Left lung (tissue), 14 donors: ENCODE measurements at places on chromosomes 1 and 21. TPM values are rescaled to one million over a fixed set of nuclear protein-coding genes. Genes with fewer than 3 reads are reported as not detected.
A peak's percentile ranks its signal among the peaks of the same experiment; 100 is the strongest.

DNA sequence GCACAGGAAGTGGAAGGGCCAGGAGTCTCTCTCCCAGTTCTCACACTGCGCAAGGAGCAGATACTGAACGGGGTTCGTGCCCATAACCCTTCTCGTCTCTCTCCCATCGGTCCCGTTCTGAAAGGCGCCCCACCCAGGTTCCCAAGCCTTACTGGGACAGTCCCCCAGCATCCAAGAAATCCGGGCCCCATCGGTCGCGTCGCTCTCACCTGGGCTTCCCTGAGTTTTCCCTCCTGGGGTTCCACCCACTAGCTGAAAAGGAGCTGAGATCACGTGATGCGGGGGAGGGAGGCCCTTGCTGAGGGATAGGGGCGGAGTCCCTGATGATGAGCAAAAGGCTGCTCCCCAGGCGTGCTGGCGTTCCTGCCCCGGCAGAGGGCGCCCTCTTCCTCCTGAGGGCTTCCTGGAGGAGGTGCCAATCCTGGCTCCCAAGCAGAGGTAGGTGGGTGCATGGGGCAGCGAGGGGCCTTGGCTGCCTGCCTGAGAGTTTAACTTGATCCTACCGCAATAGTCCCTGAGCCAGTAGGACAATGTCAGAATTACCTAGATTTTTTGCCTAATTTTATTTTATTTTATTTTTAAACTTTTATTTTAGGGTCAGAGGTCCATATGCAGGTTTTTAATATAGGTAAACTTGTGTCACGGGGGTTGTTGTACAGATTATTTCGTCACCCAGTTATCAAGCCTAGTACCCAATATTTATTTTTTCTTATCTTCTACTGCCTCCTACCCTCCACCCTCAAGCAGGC lies at the start of gene SPOCD1:
TSS of gene SPOCD1 (minus strand) at position 271 of the 749 bp plus-strand sequence. CDS start 689 bp downstream, outside the sequence.
- no peak for DNase-seq

GRCh38 chr21:16578912-16579311 lies 849.1 kb downstream of the USP25 start:
- DNase-seq, result no peak

DNA sequence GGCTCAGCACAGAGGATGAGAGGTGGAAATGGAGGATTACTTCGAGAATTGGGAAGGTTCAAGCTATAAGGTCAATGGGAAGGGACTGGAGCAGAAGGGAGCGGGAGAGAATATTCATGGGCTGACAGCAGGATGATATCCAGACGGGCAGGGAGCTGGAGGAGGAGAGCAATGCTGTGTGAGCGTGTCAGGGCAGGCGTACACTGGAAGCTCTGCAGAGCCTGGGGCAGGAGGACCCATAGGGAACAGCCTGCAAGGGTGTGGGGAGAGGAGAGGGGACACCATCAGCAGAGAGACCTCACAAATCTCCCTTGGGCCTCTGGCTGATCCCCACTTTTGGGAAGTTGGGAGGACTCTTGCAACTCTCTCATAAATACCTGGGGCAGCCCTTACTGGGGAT lies 13.7 kb downstream of the CSF1 start:
- no peak for DNase-seq

DNA sequence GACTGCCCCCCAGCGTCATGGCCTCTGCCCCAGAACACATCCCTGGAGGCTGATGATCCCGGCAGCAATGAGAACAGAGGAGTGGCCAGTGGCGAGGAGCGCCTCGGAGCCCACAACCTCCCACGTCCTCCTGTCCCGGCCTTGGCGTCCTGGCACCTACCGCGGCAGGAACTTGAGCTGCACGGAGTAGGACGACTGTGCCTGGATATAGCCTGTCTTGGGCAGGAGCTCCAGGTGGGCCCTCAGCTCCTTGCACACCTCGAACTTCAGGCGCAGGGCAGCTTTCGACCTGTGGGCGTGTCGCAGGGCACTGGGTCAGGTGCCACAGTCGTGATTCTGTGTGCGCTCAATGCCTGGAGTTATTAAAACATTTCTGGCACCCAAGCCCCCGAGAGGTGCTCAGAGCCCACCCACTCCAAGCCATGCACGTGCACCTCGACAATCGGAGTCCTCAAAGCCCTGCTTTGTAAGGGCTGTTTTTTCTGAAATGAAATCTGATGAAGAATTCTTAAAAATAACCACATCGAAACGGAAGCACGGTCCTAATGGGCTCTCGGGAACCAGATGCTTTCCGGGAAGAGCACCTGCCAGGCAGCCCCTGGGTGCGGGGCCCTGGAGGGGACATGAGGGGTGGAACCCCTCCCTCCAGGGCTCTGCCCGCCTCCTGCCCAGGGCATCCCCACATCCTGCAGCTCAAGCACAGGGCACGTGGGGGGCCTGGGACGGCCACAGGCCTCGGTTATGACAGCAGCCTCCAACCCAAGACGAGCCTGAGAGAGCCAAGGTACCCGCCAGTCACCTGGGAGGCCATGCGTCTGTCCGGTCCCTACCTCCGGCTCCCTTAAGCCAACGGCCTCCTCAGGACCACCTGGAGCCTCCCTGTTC lies 23.0 kb upstream of the TMEM52 start:
- no peak for DNase-seq

DNA sequence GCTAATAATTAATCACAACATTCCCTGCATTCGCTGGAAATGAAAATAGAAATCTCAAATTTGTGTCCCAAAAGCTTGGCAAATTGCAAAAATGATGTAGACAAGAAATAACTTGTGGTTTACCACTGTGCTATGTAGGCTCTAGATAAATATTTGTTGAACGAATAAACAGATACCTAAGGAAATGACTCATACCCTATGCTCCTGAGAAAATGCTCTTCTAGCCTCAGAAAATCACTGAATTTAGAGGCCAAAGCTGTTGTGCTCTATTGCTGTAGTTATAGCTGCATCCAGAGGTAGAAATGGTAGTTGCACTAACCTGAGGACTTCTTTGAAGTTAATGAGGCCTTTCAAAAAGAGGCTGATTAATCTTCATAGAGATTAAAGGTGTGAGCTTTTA lies 142.0 kb upstream of the ZNHIT6 start:
- DNase-seq, result no peak

GRCh38 chr1:226526801-226527595 lies 21.6 kb upstream of the STUM start:
- DNase-seq, result no peak

DNA sequence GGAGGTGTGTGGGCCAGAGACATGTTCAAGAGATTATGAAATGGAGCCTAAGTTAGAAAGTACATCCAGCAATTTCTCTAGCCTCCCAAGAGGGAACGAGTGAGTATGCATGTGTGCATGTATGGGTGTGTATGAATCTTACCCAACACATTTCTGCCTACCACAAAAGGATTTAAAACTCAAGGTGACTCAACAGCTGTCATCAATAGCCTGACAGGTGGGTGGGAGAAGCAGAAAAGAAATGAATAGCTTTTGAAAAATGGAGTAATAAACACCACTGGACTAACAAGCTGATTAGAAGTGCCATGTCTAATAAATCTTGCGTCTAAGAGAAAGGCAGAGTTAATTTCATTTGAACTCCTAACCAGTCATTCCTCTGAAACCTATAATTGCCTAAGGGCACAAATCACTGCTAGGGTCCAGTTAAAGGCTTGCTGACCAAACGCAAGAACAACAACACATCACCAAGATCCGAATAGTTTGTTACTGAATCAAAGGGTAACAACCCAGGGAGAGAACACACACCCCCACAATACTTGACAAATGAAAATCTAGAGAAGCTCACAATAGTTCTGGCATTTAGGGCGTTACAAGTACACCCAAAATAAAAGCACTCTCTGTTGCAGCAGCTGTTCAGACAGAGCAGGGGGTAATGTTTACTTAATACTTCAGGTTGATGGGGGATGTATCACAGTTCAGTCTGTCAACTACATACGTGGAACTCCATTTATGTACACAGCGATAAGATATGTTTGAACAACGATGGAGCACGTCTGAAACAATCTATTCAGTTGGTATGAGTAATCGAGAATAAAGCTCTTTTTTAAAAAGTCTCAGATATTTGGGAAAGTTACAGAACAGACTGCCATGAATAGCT lies 1.4 kb downstream of the KIAA0319L start:
- no peak for DNase-seq

DNA sequence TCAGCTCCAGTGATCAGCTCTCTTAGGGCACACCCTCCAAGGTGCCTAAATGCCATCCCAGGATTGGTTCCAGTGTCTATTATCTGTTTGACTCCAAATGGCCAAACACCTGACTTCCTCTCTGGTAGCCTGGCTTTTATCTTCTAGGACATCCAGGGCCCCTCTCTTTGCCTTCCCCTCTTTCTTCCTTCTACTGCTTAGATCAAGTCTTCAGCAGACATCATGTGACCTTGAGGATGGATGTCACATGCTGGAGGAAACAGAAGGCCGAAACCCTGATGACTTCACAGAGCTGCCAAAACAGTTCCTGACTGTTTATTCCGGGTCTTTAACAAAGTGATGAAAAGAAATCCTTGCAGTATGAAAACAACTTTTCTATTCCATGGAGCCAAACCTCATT lies 24.4 kb upstream of the WDR26 start:
- peak; percentile 25 for DNase-seq

GRCh38 chr1:37519613-37520012 lies 5.0 kb upstream of the MEAF6 start:
- DNase-seq, result no peak

DNA sequence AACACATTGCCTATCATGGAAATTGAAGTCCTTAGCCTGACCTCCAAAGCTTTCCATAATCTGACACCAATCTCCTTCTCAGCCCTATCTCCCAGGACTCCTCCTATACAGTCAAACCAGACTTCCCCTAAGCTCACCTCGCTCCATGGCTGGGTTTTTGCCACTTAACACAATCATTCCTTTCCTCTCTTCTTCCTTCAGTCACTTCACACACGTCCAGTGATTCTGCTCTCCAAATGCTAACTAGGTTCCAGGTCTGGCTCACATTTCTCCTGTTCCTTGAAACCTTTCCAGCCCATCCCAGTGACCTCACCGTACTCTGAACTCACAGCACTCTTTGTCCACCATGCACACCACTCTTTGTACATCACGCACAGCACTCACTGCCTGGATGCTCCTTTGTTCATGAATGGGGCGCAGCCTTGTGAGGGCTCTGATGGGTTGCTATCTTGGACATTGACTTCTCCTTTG lies 98.4 kb downstream of the GLUL start:
- no peak for DNase-seq

DNA sequence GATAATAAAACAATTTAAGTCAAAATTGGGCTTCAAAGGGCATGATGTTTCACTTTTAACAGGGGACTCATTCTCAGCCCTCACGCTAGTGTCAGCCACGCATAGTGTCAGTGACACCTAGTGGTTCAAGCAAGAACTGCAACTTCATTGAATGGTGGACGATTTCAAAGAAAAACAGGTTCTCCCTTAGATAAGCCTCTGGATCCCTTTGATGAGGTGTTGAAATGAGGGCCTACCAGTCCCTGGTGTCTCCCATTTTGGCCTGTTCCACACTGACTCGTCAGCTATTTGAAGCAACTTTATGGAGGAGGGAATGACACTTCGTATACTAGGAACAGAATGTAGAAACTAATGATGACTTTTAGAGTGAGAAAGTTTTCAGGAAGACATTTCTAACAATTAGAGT lies 56.2 kb downstream of the FCRL5 start:
- no peak for DNase-seq

GRCh38 chr1:78627321-78627720 lies 7.1 kb downstream of the IFI44L start:
- no peak for DNase-seq

DNA sequence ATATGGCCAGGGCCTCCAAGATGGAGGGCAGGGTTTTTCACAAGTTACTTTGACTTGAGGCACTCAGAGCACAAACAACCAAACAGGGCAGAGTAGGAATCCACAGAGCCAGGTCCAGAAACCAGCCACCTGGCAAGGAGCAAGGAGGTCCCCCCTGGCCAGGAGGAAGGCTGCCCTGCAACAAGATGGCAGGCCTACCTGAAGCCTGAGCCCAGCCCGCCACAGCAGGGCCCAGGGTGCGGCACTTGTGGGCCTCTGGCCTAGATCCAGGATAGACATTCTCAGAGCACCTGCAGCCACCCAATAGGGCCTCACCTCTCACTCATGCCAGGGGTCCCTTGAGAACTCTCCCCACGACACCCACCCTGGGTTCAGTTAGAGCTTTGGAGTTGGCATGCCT lies 11.5 kb downstream of the SH3BGRL3 start:
- no peak for DNase-seq

DNA sequence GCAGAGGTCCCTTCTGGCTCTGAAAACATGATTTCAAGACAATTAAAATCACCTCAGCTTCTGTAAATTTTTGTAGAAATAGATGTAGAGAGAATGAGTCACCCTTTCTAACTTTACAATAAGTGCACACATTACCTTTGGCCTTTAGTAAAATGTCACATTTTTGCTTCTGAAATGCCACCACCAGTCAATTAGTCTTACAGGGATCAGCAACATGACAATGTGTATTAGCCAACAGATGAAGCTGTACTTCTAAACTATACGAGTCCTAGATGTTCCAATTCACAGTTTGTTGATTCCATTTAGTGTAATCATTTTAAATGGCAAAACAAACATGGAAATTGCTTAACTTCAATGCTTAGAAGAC lies 23.1 kb downstream of the C21orf91 start:
- DNase-seq, result no peak

DNA sequence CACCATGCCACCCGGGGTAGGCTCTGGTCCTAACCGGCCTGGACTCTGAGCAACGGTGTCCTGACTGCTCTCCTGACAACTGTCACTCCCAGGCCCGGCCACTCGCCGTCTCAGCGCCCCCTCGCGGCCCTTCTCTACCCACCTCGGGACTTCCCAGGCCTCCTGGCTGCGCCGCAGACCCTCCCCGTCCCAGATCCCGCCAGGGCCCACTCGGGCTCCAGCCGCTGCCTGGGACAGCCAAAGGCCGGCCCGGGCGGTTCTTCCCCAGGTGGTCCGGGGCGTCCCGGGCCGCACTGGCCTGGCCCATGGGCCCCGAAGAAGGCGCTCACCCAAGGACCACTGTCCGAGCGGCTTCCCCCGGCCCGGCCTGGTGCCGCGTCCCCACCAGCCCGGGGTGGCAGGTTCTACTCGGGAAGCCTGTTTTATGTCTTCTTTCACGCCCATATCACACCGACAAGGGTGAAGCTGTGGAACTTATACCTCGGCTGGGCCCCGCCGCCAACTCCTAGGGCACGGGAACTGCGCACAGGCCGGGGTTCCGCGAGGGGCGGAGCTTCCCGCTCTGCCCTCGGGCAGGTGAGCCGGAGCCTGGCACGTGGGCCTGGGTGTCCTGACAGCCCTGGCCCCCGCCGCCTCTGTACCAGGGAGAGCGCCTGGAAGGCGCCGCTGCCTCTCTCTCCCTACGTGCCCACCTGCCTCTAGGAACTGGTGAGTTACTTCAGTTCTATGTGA lies 138.3 kb downstream of the TTLL7 start:
- DNase-seq, result peak; percentile 95

DNA sequence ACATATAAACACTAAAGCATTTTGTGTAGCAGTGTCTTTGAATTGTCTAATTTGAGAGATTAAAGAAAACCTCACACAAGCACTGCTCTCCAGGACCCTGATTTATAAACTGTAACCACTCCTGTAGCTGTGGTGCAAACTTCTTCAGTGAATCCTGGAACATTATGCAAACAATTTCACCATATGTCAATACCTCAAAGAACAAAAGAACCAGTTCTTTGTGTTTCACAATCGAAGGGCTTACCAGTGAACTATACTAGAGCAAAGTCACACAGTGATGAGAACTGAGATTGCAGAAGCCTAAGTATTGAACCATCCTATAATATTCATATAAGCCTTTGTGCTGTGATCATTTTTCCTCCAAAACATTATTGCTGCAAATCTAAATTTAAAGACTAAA lies 21.5 kb downstream of the DPH5 start:
- no peak for DNase-seq

TEKT2 gene
- polyA plus RNA-seq, result 12.3 TPM

GRIK1 gene
- polyA plus RNA-seq, result 0.73 TPM

DENND2C gene
- 5.0 TPM for polyA plus RNA-seq

ITGB2 gene
- 10.8 TPM for polyA plus RNA-seq

OVAAL gene
- polyA plus RNA-seq, result not detected

GJB5 gene
- 0.28 TPM for polyA plus RNA-seq
